ENCODE measurements at places on chromosomes 1 and 21. TPM values are rescaled to one million over a fixed set of nuclear protein-coding genes. Genes with fewer than 3 reads are reported as not detected.
A peak's percentile ranks its signal among the peaks of the same experiment; 100 is the strongest.

DNA sequence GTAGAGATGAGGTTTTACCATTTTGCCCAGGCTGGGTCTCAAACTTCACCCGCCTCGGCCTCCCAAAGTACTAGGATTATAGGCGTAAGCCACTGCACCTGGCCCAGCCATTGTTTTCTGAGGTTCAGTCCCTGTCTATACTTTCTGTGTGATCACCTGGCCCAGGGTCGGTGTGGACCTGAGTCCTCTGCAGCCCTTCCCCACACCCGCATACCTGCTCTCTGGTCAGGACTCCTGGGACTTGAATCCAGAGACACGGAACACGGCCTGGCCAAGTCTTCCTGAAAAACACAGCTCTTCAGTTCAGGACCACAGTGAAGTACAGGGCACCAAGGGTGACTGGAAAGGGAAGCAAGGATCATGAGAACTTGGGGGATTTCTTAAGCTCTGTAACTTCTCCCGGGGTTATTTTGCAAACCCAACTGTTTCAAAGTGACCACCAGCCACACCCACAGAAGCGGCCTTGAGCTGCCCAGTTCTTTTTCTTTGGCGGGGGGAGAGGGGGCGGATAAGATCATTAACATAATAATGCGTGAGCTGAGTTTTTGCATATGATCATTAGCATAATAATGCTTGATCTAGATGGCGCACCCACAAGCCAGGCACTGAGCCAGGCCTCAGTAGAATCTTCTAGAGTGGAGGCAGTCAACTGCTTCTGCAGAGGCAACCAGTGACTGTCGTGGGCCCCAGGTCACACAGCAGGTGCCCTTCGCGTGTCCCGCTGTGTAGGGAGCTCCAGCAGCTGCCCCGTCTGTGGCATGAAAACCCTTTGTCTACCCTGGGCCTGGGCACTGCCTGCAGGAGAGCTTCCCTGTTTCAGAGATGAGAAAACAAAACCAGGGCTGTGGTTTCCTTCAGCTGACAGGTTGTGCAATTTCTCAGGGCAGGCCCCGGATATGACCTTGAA is 1.7 kb upstream of the NADK start:
- H3K27ac ChIP-seq: peak overlapping the region; percentile 99
- H3K27me3 ChIP-seq: no peaks in the 10 kb centered on the region
- no peak for DNase-seq
- H3K36me3 ChIP-seq: peaks cover 11% of the 10 kb centered on the region

DNA sequence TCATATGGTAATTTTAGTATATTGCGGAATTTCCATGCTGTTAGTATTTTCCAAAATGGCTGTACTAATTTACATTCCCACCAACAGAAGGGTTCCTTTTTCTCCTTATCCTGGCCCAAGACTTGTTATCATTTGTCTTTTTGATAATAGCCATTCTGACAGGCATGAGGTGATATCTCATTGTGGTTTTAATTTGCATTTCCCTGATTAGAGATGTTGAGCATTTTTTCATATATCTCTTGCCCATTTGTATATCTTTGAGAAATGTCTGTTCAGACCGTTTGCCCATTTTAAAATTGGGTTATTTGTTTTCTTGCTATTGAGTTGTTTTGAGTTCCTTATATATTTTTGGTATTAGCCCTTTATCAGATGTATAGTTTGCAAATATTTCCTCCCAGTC is 14.0 kb downstream of the CAPZA1 start:
- H3K36me3 ChIP-seq: no peaks in the 10 kb centered on the region
- H3K27ac ChIP-seq: no peak overlapping the region
- no peak for DNase-seq
- H3K27me3 ChIP-seq: no peaks in the 10 kb centered on the region
- H3K4me1 ChIP-seq: peaks cover 36% of the 10 kb centered on the region

- no peak overlapping the region for H3K27ac ChIP-seq
- H3K36me3 ChIP-seq: 0 out of 2 replicates have a peak, but pooled peaks cover 5% of the 10 kb centered on the region
- no peaks in the 10 kb centered on the region for H3K27me3 ChIP-seq
- DNase-seq: no peak
These were observed 20.2 kb downstream of the LDLRAP1 start for GRCh38 chr1:25563330-25564215.

GRCh38 chr1:21703318-21703963 is 34.3 kb upstream of the RAP1GAP start:
- H3K4me3 ChIP-seq: no peak overlapping the region
- peak overlapping the region; percentile 25 for H3K27ac ChIP-seq
- H3K4me1 ChIP-seq: no peaks in the 10 kb centered on the region
- H3K27me3 ChIP-seq: no peaks in the 10 kb centered on the region
- H3K36me3 ChIP-seq: peaks cover 11% of the 10 kb centered on the region

GRCh38 chr1:19010995-19011844 is 54.7 kb upstream of the IFFO2 start:
- H3K4me3 ChIP-seq: 0 out of 2 replicates have a peak overlapping the region, but pooled peaks have one; percentile 8
- H3K27me3 ChIP-seq: no peaks in the 10 kb centered on the region
- peak; percentile 94 for DNase-seq
- no peaks in the 10 kb centered on the region for H3K36me3 ChIP-seq

DNA sequence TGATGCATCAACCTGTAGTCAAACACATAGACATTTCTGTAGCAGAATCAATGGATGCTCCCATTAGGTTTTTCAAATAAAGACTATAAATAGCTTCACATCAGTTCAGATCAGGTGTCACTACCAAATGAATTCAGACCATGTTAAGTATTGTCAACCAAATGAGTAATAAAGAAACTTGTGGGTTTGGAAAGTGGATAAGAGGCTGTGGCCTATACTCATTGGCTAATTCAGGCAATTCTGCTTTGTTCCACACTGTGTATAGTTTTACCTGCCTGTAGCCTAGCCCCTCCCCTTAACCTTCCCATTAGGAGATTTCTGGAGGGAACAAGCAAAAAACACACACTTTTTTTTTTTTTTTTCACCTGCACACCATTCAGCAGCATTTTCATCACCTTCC is 321.2 kb downstream of the HLX start:
- H3K4me3 ChIP-seq: no peak overlapping the region
- no peaks in the 10 kb centered on the region for H3K36me3 ChIP-seq
- no peak overlapping the region for H3K27ac ChIP-seq
- no peaks in the 10 kb centered on the region for H3K4me1 ChIP-seq
- DNase-seq: no peak

DNA sequence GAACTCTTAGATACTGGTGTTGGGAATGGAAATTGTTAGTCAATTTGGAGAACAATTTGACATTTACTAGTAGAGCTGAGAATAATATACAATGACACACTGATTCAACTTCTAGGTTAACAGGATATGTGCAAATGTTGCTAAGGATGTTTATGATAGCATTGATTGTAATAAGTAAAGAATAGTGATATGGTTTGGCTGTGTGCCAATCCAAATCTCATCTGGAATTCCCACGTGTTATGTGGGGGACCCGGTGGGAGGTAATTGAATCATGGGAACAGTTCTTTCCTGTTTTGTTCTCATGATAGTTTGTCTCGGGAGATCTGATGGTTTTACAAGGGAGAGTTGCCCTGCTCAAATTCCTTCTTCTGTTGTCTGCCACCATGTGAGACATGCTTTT is 302.4 kb upstream of the TMPRSS15 start:
- H3K36me3 ChIP-seq: no peaks in the 10 kb centered on the region
- no peaks in the 10 kb centered on the region for H3K27me3 ChIP-seq
- no peaks in the 10 kb centered on the region for H3K4me1 ChIP-seq
- DNase-seq: no peak

NBPF12 gene
- total RNA-seq: 12.1 TPM

KCNK2 gene
- total RNA-seq: 0.27 TPM

SAMSN1 gene
- 0.57 TPM for total RNA-seq

SHE gene
- not detected for total RNA-seq

KRTAP21-2 gene
- total RNA-seq: not detected

LCE7A gene
- total RNA-seq: not detected

NFIA gene
- 17.2 TPM for total RNA-seq

All from HCT116 (cell line).